Activated naive CD4-positive, alpha-beta T cell (primary cell): ENCODE measurements at places on chromosomes 6 and 20.

DNA sequence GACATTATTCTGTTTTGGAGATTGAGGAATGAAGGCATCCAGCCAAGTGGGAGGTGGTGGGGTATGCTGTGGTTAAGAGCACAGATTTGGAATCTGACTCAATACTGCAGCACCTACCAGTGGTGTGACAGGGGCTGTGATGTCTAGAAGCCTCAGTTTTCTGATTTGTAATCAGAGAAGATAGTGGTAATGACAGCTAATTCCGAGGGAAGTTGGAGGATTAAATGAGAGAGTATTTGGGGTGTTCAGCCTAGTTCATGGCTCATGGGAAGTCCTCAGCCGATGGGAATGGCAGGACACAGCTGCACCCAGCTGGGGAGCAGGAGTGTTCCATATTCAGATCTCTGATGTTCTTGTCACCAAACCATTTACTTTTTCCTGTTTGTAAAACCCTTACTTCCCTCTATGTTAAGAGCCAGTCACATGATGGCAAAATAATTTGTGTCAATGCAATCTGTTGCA, 9.3 kb downstream of the SLC9A8 start:
- DNase-seq = no peak

GRCh38 chr6:79089552-79090404, 11.7 kb upstream of the PHIP start:
- no peak for DNase-seq

- DNase-seq = no peak
Observed at GRCh38 chr6:50791900-50792508, 26.7 kb upstream of the TFAP2B start.

DNA sequence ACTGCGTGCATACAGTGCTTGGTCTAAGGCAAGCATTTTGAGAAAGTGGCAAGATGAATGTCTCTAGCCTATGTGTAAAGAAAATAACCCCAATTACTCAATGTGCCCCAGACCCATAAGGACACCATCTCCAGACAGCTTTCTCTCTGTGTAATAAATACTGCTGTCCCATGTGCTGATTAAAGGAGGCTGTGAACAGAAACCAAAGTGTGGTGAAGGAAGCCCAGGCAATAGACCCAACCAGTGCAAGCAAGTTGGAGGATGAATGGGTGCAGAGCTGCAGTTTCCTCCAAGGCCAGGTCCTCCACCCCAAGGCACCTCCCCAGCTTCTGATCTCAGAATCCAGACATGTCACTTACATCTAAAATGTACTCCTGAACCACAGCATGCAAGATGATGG, 60.6 kb downstream of the TRAM2 start:
- DNase-seq = no peak

- no peak for DNase-seq
Observed at GRCh38 chr20:4089756-4090487, 74.6 kb upstream of the RNF24 start.

DNA sequence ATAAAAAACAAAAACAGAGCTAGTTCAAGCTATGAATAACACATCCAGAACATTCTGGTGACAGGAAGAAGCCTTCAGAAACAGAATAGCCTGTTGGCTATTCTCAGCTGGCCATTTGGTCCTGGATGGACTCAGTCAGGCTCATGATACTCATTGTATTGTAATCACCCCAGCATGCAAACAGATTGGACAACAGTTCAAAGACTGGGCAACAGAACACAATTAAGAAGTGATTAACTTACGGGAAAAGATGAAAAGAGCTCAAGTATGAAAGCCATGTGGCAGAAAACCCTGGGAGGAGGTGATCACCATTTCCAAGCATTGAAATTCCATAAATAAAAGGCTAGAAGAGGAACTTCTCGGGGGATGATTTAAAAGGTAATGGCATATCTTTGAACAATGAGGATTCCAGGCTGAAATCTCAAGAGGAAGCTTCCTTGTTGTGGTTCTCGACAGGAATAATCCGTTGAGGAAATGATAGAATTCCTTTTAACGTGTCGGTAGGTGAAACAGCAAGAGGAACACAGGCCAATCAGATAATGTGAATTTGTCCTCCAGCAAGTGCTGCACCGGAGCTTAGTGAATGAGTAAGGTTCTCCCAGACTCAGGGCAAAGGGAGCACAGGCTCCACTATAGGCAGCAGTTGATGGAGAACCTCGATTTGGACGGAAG, 172.4 kb downstream of the BCAS1 start:
- DNase-seq = no peak

GRCh38 chr6:159633196-159633595, 59.8 kb downstream of the SOD2 start:
- DNase-seq = no peak

DNA sequence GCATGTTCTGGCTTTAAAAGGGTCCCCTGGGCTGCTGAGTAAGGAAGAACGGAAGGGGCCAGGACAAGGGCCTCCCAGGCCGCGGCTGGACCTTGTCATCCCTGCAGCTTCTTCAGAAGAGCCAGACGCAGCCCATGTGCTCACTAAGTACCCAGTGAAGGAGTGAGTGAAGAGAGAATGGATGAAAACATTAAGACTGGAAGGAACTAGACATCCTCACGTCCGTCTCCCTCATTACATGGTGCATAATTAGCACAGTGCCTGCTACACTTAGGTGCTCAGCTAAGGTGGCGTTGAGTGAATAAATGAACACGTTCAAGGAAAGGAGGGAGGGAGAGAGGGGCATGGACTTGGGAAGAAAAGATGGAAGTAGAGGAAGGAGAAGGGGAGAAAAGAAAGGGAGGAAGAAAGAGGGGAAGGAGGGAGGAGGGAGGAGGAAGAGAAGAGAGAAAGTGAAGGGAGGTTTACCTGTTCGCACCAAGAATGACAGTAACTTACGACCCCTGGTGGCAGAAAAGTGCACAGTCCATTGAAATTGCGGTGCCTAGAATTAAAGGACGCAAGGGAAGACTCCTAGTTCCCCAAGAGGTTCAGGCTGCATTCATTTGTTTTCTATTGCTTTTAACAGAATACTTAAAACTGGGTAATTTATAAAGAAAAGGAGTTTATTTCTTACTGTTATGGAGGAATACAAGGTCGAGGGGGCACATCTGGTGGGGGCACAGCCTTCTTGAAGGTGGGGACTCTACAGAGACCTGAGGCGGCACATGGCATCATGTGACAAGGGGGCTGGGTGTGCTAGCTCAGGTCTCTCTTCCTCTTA, 8.0 kb downstream of the TP53RK start:
- peak; percentile 5 for DNase-seq

DNA sequence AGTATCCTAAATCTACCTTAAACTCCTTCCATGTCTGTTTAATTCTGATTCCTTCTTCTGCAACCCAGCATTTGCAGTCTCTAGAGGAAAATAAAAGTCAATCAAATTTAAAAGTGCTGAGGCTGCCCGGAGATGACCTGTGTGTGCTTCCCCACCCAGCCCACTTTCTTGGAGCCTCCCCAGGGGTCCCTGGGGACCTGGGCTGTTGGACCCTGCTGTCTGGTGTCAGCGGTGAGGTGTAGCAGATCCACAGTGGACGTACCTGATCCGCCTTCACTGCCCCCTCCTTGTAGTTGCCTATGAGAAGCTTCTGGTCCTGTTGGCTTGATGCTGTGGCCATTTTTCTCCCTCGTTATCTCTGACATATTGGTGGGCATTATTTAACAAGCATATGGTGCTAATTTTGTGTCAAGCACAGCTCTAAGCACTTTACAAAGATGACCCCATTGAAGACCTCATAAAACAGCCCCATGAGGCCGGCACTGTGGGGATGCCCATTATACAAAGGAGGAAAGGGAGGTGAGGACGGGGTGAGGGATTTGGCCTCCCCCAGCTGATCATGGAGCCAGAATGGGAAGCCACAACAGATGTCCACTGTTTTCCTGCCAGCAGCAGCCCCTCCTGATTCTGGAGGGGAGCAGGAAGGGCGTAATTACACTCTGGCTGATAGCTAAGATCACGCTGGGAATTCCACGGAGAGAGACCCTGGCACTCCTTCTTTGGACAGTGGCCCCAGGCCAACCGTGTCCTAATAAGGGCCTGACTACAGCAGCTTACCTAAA, 628.2 kb downstream of the CDH26 start:
- DNase-seq = no peak

GRCh38 chr6:56021943-56022342, 146.6 kb upstream of the BMP5 start:
- no peak for DNase-seq

GRCh38 chr6:16244446-16244845, 6.1 kb downstream of the GMPR start:
- no peak for DNase-seq

GRCh38 chr20:50519036-50519762, 9.0 kb downstream of the PTPN1 start:
- DNase-seq = no peak

GRCh38 chr6:104788400-104788799, 71.3 kb downstream of the HACE1 start:
- DNase-seq = no peak

GRCh38 chr6:151326116-151326825, 65.1 kb downstream of the ZBTB2 start:
- no peak for DNase-seq

- DNase-seq = no peak
Observed at GRCh38 chr6:170237999-170238740, 52.7 kb downstream of the DLL1 start.

GRCh38 chr6:2632976-2633584, 117.6 kb downstream of the MYLK4 start:
- no peak for DNase-seq

DNA sequence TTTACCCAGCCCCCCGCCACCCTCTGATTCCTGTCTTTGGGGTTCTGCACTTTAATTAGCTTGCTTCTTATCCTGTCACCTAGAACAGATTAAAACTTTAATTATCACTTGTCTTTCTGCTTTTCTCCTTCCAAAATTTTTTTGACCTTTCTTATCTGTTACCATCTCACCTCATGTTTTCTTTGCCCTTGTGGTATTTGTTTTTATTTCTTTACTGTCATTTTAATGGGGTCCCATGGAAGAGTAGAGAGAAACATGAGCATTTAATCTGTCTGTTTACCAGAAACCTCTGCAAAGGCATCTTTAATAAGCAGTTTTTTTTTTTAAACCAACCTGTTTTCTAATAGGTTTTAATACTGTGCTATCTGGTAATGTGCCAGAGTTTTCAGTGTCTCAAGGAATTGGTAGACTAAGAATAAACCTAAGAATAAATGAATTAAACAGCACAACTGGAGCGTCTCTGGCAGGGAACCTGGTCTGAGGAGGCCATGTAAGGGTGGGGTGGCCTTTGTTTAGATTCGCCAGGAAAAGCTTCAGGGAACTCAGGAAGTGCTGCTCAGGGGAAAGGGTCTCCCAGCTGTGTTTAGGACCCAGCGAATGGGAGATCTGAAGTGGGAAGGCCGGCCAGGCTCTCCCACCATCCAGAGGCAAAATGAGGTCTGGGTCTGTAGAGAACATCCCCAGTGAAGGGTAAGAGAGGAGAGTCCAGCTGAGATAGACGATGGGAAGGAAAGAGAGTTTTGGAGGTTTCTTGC, 69.8 kb downstream of the ARID1B start:
- no peak for DNase-seq

DNA sequence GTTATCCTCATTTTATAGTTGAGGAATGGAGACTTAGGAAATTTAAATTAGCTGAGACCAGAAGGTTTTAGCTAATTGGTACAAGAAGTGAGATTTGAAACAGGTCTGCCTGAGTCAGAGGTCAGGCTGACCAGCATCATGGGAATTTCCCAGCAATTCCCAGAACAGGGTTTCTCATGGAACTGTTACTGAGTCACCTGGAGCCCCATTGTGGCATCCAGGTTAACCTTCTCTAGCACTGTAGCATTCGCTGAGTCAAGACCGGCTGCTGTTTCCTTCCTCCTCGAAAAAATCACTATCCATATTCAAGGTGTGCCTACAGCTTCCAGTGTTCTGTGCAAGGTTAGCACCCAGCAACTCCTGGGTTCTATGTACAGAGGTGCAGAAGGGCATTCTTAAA, 238.0 kb upstream of the MAN1A1 start:
- DNase-seq = no peak

- DNase-seq = no peak
Observed at GRCh38 chr6:73152966-73153757, 72.1 kb downstream of the KHDC1L start.

DNA sequence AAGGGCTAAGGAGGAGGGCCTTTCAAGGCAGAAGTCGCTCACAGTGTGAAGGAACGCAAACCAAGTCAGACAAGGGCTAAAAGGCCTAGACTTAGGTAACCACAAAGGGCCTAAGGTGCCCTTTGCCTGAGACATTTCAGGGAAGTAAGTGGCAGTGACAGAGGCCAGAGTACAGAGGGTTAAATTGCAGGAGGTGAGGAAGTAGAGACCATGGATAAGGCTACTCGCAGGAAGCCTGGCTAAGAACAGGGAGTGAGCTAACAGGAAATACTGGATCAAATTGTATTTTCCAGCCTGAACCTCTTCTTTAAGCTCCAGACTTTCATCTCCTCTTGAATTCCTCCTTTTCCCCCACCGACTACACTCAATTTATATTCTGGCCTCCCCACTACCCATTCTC, 16.6 kb downstream of the ZHX3 start:
- no peak for DNase-seq

GRCh38 chr20:8020314-8021079, 936 bp upstream of the TMX4 start:
- no peak for DNase-seq

DNA sequence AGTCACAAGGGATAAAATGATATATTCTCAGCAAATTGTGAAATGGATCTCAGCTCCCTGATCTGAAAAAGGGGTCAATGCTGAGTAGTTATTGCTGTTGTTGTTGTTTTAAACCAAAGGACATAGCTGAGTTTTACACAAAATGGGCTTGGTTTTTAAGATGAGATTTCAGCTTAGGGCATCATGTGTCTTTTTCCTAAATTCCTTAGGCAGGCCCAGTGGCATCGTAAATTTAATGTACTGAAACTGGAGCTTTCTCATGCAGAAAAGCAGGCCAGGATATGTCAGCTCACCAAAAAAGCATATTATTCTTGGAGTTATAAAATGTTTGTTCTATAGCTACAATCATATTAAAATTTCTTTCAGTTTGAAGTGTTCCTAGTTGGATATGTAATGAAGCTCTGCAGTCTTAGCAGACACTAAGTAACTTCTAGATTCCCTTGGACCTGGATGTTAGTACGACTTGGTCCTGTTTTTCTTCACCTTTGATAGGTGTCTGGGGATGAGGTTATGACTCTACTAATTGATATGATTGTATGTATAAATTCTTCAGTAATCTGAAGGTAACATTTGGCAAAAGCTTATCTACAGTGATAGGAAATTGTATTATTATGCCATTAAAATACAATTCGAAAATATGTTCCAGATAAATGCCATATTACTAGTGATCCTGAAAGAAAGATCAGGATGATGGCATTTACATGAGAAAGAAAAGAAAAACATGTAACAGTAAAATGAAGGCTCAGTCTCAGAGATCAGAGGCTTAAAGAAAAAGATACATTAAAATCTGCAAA, 663.3 kb downstream of the RFPL4B start:
- no peak for DNase-seq

- DNase-seq = no peak
Observed at GRCh38 chr6:150914372-150914771, 48.9 kb downstream of the MTHFD1L start.

- DNase-seq = no peak
Observed at GRCh38 chr20:46014517-46015396, 6.0 kb downstream of the MMP9 start.

GRCh38 chr6:35148167-35148741, 7.1 kb upstream of the TCP11 start:
- no peak for DNase-seq

- no peak for DNase-seq
Observed at GRCh38 chr6:116352515-116353471, 18.0 kb upstream of the DSE start.
